Ammon's horn (tissue), 1 donor: ENCODE measurements at places on chromosomes 3 and 15.

GRCh38 chr3:46897829-46898320 lies 20.4 kb downstream of the PTH1R start:
- DNase-seq = no peak

DNA sequence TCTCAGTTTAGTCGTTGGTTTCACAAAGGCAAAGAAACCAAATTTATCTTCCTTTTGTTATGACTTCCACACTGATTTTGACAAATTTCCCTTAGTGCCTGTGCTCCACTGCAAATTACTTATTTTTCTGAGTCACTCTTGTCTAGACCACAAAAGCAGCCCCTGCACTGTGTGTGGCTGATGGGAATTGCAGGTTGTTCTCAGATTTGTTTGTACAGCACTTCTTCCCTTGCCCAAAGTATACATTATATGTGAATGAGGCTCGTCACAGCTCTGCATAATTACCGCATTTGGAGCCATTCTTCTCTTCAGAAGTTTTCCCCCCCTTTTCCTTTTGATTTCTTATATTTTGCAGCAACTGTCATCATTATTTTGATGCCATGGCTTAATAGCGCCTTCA lies 354.2 kb upstream of the IL12A start:
- no peak for DNase-seq

DNA sequence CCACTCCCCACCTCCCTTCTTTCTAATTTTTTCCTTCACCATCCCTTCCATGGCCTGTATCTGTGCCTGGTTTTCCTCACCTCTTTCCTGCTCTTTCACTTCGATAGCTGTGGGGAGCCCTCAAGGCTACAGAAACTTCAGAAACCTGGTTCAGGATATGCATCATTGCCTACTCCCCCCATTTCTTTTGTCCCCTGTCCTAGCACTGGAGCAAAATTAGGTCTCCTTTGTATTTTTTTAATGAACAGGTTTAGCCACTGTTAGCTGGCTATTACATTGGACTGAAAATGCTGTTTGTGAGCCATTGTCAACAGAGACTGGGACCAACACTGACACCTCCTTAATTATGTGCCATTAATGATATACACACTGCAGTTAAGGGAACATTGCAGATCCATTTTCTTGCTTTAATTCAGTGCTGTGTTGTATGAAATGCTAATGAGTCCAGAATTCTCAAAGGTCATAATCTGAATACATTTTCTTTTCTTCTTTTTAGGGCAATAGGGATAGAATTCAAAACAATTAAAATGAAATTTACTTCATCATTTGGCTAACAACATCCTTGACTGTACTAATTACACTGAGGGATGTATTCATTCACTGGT lies 138.6 kb downstream of the PDCD6IP start:
- DNase-seq = no peak

GRCh38 chr3:49867871-49868321 lies 1.8 kb downstream of the CAMKV start:
- DNase-seq = no peak

GRCh38 chr15:64779024-64779423 lies 3.6 kb upstream of the RBPMS2 start:
- DNase-seq = no peak

DNA sequence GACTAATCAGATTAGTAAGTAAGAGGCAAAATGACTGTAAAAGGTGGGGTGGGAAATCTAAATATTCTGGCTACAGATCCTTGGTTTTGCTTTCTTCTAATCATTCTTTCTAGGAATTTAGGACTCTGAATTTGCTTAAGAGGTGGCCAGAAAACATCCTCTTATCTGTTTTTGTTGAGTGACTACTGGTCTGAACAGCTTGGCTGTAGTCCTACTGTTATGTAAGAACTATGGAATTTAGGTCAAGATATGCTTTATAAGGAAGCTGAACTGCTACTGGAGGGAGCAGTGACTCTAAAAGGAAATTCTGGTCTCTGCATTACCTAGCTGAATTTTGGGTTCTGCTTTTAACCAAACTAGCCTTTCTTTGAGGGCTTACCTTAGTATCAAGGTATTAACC lies 33.5 kb upstream of the CSPG5 start:
- DNase-seq = peak; percentile 28
